CD4-positive, alpha-beta T cell treated with Interleukin-4 for 4 hours (primary cell): ENCODE measurements at places on chromosomes 2 and 18.

DNA sequence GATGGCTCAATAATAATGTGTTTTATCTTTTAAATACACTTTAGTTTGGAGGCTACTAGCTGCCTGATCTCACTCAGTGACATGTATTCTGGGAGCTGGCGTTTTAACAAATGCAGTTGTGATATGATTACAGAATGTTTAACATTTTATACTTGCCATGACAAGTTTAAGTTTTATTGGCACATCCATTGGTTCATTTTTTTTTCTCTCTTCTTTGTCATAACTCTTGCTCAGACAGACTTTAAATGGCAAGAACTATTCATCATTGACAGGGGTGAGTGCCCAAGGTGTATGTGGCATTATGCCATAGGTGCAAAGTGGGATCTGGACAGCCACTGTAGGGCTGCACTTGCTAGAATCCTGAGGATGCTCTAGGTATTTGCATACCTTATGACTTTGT is 72.1 kb upstream of the MYL1 start:
- DNase-seq = no peak

GRCh38 chr18:8380006-8380405 is 229.2 kb upstream of the RAB12 start:
- no peak for DNase-seq

GRCh38 chr18:34458410-34458977 is 233.8 kb upstream of the NOL4 start:
- no peak for DNase-seq

DNA sequence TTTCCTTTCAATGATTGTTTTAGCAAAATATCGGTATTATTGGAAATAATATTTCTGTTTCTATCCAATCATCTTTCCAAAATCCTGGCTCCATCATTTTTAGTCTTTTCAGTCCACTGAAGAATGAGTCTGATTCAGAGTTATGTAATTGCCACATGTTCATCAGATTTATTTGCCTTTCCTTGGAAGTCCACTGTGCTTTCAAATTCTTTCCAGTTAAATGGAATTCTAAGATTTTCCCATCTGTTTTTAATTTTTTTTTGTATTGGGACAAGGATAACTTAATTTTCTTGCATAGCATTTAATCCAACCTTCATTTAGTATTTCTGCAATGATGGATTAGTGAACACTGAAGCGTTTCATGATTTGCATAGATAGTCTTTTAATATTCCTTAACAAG is 521.5 kb upstream of the NRXN1 start:
- DNase-seq = no peak

GRCh38 chr18:74587441-74587840 is 10.2 kb upstream of the ZNF407 start:
- DNase-seq = no peak

DNA sequence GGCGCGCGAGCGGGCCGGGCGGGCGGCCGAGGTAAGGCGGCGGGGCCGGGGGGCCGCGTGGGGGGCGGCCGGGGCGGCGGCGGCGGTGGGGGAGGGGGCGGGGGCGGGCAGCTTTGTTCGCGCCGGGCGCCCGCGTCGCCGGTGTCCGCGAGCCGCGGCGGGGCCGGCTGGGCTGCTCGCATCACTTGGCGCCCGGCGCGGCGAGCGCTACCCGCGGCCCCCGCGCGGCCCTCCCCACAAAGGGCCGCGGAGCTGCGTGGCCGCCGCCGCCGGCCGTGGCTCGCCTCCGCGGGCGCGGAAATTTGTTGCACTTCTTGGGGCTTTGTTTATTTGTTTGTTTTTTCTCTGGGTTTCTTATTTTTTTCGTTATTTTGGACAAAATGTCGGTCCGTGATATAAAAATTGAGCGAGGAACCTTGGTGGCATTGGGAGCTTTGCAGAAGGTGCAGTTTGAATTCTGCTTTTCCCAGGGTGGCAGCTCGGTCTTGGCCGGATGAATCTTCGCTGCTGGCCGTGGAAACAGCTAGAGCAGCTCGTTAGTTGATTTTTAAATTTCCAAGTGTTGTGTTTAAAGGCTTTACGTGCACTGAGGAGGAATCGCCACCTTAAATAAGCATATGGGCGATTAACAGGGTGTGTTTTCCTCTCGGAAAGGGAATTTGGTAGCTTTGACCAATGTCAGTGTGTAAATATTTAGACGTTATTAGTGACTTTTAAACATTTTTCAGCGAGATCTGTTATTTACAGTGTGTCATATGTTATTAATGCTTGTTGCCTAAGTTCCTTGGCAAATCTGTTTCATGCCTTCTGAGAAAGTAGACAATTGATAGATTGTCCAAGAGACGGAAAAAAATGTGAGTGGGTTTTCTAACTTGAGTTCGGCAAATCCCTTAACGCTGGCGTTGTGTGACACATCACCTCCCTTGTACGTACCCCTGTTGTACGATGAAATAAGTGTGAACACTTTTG is 822 bp downstream of the UBE2E3 start:
- DNase-seq = peak; percentile 28

GRCh38 chr2:186575302-186575701 is 14.6 kb upstream of the ITGAV start:
- DNase-seq = peak; percentile 27

DNA sequence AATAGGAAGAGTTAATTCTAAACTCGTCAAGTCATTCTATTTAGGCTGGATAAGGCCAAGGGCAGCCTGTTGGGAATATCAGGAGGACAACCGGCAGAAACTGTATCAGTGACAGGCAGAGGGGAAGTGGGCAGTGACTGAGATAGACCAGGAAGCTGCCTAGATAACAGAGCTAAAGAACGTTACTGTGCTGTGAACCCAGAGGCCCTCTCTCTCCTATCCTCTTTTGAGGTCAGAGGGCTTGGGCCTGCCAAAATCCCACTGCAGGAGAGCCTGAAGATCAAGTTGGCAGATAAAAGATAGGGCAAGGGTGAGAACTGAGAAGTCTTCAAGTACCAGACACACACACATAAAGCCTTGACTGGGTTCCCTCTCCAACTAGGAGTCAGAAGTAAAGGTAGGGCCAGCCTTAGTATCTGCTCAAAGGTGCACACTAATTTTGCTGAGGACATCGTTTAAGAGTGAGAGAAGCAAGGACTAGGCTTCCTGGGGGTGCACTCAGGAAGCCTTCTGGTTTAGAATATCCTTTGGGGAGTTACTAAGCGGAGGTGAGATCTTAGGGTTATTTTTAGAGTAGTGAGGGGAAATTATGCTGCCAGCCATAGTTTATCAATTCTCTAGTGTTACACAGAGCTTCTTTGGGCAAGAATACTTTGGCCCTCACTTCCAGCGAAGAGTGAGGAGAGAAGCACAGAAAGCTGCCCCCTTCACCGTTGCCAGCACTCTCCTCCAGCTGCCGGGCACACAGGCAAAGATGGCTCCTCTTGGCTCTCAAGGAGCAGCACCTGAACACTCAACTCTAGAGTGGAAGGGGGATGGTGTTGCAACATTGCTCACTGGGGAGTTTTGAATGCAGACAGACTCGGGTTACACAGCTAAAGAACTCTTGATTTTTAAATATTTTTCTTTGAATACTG is 9.8 kb downstream of the CAVIN2 start:
- DNase-seq = no peak
